ENCODE measurements at places on chromosomes 5 and 9. TPM values are rescaled to one million over a fixed set of nuclear protein-coding genes. Genes with fewer than 3 reads are reported as not detected.

The BTNL3 gene
- total RNA-seq: not detected

The RNF180 gene
- 12.2 TPM for total RNA-seq

The TEX48 gene
- not detected for total RNA-seq

DNA sequence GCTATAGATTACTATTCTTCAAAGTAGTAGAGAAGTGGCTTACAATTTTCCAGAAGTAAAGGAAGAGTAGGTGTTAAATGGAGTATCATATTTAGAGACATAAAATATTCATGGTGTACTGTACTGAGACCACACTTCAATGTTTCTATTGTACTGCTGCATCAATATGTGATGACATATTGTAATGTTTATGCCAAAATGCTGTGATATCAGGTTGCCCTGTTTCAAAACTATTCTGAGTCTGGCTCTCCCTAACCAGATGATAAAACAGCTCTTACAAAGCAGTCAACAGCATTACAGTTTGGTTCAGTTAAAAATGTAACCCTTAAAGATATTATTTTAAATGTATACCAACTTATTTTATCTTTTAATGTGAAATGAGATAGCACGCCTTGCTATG is 30.8 kb upstream of the ACOT12 start:
- DNase-seq: no peak

GRCh38 chr9:116855881-116856662 is 169.0 kb downstream of the TRIM32 start:
- no peak for DNase-seq

DNA sequence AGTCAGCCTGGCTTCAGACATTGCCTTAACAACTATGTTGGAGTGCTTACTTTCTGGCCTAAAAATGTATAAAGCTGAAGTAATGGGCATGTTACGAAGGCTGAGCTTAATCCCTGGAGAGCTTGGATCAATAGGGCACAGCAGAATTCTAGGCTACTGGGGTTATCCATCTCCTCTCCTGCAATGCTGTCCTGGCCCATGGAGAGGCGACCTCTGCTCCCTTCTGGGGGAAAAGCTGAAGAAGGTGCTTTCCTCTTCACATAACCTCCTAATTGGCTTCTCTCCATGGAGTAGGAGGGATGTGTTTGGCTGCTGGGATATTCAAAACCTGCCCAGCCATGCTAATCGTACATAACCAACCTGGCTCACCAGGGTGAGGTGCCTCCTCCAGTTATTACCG is 403.5 kb downstream of the DMRT2 start:
- no peak for DNase-seq

- DNase-seq: peak; percentile 53
Measured at GRCh38 chr5:10607666-10608073, 43.8 kb downstream of the ANKRD33B start.

All from lower lobe of right lung (tissue), 2 donors.